ENCODE measurements at places on chromosomes 4 and X.

GRCh38 chr4:10239982-10240654, 123.5 kb upstream of the WDR1 start:
- DNase-seq: no peak

DNA sequence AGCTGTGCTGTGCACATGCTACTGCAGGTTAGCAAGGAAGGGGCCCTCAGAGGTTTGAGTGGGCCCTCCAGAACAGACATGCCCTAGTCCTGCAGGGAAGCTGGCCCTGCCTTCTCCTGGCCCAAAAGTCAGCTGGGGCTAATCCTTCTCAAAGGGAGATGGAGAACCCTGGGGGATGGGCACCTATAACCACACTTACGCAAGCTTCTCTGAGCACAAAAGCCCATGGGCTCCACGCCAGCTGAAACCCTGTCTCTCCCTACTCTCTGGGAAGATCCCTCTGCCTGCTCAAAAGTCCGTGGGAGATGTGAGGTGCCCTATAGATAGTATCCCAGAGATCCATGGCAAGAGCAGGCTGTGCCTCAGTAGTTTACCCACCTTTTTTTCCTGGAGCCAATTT, 58.9 kb upstream of the DKK2 start:
- no peak for DNase-seq

DNA sequence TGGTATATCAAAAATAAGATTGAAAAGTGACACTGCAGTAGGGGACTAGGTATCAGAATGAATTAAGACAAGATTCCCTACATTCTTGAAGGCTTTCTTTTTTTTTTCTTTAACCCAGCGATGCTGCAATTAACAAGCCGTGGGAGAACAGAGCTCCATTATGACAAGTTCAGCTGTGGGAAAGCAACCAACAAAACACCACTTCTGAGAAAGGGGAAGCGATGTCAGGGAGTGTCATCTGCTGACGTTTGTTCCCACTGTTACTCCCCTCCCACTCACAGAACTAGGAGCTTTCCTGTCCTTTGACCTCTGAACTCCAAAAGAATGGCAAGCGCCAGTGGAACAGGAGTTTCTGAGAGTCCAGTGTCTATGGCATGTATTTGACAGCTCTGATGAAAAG, 90.2 kb upstream of the SLITRK2 start:
- DNase-seq: no peak

DNA sequence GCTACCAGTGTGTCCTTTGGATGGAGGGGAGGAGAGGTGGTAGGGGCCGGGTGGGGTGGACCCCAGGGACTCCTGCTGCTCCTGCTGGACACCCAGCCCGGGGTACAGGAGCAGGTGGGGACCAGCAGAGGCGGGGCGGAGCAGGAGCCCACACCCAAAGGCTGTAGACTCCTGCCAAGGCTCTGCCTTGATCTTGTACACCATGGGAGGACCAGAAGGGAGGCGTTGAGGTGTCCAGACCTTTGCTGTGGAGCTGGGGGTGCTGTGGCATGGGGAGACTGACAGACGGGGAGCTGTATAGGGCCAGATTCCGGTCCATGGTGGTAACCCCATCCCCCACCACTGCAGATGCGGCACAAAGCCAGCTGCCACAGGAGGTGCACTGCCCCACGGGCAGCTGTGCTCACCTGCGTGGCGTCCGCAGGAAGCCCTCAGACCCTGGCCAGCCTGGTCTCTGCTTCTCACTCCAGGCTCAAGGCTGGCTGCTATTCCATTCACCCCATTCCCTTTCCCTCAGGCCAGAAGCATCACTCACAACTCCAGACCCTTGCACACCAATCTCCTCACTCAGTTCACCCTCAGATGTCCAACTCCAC, 5.0 kb upstream of the SLC26A1 start:
- no peak for DNase-seq

DNA sequence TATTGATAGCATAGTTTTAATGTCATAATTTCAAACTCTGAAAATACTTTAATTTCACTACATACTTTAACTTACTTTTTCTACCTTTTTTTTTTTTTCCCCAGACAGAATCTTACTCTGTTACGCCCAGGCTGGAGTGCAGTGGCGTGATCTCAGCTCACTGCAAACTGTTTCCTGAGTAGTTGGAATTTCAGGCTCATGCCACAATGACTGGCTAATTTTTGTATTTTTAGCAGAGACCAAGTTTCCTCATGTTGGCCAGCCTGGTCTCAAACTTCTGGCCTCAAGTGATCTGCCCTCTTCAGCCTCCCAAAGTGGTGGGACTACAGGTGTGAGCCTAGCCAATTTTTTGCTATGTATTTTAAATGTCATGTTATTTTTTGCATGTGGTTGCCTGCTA, 741.6 kb downstream of the TRAM1L1 start:
- no peak for DNase-seq

- no peak for DNase-seq
Measured at GRCh38 chrX:41189156-41189555, 103.9 kb downstream of the USP9X start.

GRCh38 chrX:39973810-39974209, 123.9 kb downstream of the BCOR start:
- DNase-seq: no peak

DNA sequence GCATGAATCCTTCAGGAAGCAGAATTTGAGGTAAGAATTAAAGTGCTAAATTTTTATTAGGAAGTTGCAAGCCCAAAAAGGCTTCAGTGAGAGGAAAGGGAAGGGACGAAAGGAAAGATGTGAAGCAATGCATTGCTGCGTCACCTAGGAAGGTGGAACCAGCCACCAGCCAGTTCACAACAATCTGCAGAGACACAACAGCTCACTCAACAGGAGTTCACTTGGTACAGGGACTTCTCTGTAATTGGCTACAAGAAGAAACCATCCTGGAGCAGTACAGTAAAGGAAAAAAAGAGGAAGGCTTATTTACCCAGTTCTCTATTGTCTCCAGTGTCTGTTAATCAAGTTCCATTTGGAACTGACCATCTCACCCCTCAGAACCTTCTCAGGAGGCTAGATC, 157.6 kb downstream of the HNRNPD start:
- DNase-seq: no peak

- no peak for DNase-seq
Measured at GRCh38 chr4:10629394-10629793, 55.2 kb downstream of the CLNK start.

Data from activated CD4-positive, alpha-beta T cell treated with anti-CD3 and anti-CD28 coated beads, Interleukin-2, Interleukin-4, amounts not matched to agents 100 ng/mL and 50 ng/mL, durations not matched to agents 16 hours and 8 hours (primary cell).